ENCODE measurements at places on chromosomes 1 and 21. TPM values are rescaled to one million over a fixed set of nuclear protein-coding genes. Genes with fewer than 3 reads are reported as not detected.

DNA sequence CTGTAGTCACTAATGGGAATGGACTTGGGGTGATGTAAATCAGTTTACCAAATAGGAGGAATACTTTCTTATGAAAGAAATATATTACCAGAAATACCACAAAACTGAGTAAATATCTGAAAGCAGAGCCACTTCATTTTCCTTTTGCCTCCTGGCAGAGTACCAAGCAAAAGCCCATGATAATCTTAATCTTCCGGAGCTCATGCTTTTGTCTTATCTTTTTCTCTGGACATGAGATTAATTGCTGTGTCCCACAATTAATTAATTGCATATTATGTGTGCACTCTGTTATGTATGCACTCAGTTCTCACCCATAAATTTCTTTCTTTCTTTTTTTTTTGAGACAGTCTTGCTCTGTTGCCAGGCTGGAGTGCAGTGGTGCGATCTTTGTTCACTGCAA lies 94.1 kb upstream of the PDE4B start:
- no peak for DNase-seq

The SLC6A17 gene
- total RNA-seq, result not detected

GRCh38 chr1:31483012-31483946 lies 70.3 kb downstream of the SERINC2 start:
- no peak for DNase-seq

GRCh38 chr1:46488343-46489168 lies 1.1 kb upstream of the DMBX1 start:
- DNase-seq, result peak; percentile 82

DNA sequence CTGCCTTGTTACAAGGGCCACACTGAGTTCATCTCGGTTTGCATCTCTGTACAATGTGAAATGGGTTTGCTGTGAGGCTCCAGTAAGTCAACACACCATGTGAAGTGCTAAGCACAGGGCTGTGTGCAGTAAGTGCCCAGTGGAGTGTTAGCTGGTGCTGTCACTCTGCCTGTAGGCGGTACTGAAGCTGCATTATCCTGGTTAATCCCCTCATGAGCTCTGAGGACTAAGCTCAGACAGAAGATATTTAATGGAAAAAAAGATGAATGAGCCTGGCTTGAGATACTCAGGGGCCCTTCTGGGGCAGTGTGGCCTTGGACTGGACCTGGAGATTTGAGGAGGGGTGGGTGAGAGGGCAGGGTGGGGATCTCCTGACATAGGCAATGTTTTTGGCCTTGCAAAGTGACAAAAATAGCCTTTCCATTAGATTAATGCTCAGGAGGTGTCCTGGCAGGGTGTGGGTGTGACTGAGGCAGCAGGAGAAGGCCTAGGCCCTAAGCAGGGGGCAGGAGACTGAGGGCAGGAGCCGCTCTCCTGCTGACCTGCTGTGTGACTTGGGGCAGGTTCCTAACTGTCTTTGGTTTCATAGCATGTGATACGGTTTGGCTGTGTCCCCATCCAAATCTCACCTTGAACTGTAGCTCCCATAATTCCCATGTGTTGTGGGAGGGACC lies 570.5 kb downstream of the PTPRU start:
- peak; percentile 20 for DNase-seq

The MNDA gene
- total RNA-seq, result not detected

The MCOLN3 gene
- total RNA-seq, result 10.1 TPM

The MASP2 gene
- not detected for total RNA-seq

DNA sequence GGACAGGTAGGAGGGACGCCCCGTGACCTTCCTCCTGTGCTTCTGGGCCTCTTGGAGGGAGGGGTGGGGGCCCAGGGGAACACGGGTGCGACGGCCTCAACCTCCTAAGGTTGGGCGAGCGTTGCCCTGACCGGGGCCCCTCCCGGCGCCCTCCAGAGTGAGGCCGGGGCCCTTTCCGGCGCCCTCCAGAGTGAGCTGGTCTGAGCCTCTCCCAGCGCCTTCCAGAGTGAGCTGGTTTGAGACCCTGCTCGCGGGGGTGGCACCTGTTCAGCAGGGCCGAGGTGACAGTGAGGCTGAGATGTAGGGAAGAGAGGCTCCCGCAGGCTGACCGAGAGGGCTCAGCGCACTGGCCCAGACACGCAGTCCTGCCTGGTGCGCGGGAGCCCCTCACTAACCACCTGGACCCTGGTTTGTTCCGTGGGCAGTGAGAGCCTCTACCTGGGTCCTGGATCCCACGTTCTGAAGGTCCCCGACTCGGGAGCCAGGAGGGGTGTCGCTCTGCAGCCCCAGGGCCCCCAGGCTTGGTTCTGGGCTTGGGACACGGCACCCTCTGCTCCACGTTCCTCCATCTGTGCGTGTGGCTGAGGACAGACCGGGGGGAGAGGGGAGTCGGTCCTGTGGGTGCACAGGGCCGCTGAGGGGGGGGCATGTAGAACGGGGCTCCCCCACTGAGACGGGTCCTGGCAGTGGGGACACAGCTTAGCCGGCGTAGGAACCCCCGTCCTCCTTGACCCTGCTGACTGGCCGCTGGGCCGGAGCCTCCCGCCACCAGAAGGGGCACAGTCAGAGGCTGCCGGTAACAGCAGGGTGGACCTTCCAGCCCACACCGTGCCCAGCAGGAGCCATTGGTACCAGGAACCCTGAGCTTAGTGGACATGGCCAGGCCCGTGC lies 1.4 kb downstream of the COL6A1 start:
- peak; percentile 71 for DNase-seq

DNA sequence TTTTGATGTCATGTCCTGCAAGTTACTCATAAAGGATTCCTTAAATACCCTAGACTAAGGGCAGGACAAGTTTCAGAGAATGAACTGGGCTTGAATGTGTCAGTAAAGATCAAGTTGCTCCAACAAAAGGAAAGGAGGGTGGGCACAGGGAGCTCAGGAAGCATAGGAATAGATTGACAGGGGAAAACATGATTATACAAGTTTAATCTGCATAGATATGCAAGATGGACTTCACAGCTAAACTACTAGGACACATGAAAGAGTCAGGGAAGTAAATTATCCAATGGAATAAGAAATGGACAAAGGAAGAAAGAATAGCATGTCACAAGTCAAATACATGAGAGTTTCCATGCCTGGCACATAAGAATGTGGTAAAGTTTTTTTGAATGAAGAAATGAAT lies 203.9 kb upstream of the SAMSN1 start:
- no peak for DNase-seq

DNA sequence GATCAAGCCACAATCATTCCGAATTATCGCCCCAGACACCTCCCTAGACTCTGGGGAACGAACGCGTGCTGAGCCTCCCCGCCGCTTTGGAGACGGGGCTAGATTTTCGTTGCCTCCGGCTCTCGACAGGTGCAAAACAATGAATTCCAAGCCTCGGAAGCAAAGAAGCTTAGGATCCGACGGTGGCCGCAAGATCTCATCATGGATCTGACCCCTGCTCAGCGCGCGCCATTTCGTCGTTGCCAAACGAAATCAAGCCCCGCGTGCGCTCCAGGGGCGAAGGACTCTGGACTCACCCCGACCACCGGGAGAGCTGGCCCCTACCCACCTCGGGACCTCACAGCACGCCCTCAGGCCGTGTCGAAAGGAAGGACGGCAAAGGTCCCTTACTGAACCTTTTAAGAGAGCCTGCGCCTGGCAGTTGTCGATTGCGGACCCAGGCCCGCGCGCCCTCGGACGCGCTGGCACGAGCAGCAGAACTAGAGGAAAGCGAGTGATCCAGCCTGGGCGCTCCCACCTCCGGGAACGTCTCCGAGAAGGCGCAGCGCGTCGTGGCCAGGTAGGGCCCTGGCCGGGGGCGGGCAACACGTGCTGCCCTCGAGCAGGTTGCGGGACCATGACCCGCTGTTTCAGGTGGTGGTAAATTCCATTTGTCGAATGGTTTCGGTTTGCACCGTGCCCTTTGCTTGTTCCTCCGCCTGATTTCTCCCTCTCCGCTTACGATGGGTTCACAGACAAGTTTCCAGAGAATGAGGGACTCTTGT lies 1.6 kb upstream of the RUNX3 start:
- peak; percentile 71 for DNase-seq

DNA sequence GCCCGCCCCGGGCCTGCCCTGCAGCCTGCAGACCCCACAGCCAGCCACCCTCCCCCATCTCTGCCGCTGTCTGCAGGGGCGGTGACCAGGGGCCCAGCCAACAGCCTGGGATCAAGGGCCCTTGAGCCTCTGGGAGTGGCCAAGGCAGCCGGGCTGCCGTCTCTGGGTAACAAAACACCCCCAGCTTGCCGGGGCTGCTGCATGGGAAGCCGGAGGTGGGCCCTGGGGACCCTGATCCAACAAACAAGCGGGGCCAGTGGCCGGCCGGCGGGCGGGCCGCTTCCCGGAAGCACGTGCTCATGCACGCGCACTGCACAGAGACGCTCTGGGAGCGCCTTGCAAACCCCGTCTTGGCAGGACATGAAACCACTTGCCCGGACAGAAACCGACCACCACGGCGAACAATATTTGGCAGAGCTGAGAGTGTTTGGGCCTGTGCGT lies 13.2 kb downstream of the MEGF6 start:
- peak; percentile 62 for DNase-seq

DNA sequence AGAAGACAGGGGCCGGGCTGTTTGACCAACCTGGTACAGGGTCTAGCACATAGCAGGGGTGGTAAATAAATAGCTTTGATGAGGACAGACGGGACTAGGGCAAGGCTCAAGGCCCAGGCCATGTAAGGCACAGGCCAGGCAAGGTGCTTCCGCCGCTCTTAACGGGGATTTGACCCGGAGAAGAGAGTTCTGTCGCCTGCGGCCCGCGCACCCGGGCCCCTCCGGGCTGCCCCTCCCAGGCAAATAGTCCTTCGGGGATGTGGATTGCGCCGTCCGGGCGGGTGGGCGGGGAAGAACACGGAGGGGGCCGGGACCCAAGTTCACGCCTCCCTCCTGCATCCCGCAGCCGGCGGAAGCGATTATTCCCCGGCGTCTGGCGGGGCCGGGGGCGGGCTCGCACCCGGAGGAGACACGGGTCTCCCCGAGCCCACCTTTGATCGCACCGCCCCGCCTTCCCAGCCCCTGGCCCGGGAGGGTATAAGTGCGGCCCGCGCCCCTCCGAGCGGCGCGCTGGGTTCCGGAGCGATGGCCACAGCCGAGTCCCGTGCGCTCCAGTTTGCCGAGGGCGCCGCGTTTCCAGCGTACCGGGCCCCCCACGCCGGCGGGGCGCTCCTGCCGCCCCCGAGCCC lies at the start of gene MIXL1:
MIXL1 (plus strand) TSS at position 508 of the 629 bp plus-strand sequence; CDS start at position 526, 18 bp downstream.
- peak; percentile 93 for DNase-seq

The SAMSN1 gene
- 2.3 TPM for total RNA-seq

DNA sequence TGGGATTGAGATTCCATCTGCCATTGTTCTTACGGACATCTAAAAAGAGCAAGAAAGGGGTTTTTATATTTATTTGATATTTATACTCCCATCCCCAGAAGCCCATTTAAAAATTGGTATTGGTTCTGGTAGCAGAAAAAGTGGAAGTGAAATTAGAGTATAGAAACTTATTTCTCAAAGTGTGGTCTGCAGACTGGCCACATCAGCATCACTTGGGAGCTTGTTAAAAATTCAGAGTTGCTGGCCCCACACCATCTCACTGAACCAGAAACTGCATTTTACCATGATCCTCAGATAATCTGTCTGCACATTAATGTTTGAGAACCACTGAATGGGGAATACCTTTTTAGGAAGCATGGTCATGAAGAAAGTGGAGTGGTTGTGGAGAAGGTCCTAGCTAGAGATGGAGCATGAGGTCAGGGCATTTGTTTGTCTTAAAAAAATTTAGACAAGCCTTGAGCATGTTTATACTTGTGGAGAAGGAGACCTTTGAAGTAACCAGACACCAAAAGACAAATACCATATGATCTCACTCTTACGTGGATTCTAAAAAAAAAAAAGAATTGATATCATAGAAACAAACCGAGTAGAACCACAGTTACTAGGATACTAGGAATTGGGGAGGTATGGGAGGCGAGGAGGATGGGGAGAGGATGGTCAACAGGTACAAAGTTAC lies 116.3 kb downstream of the ST6GALNAC3 start:
- DNase-seq, result no peak

The SELE gene
- total RNA-seq, result not detected

DNA sequence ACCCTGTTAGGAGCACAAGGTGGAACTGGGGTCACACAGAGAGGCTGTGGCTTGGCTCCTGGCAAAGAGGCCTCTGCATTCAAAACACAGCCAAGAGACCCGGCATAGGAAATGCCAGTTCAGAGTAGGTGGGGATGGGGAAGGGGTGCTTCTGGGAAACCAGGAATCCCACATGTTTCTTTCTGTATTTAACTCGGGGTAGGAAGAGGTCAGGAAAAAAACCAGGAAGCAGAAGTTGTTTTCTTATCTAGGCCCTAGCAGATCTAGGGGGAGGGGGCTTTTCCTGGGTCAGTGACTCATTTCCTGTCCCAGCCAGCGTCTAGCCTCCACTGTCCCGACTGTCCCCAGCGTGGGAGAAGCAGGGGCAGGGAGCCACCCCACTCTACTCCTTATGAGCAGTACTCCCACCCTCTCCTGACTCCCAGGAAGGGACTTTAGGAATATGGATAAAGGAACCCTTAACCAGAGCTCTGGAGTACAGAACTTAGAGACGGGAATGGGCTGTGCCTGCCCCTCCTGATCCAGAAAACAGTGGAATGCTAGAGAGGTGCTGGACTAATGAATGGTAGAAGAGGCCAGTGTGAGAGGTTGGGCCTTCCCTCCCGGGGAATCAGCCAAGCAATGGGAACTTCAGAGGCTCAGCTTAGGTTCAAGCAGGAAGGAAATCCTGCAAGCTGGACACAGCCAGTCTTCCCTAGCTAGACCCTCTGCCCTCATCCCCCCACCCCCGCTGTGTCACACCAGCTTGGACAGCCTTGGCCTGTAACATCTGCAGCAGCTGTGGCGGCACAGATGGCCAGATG lies 5.7 kb downstream of the FHL3 start:
- DNase-seq, result peak; percentile 77

DNA sequence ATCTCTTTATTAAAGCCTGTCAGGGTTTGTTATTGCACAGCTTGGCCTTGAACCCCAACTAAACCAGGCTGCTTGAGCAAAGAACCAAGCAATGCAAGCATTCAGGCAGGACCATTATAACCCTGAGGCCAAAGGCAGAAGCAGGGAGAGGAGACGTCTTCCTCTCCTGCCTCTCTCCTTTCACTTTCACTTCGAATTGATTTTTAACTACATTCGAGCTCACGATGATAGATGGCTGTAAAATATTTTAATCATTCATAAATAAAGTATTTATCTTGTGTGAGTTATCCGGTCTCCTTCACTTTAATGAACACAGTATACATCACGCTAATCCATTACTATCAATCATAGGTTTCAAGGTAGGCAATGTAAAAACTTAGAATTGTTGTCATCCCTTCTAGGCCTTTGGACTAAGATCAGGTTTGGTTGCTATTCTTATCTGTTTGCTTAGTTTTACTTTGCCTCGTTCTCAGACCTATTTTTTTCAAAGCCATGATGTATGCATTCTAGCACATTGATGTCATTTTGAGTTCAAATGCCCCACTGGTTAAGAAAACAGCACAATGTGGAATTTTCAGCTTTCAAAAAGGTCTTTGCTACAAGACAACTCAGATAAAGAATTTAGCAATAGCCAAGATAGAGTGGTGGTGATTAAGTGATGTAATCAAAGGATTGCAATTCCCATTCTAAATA lies 480.2 kb upstream of the RUNX1 start:
- no peak for DNase-seq

- no peak for DNase-seq
Observed at GRCh38 chr1:20936216-20936615, 149.1 kb upstream of the HP1BP3 start.

The OR2L5 gene
- total RNA-seq, result not detected
